SK-N-SH (cell line): ENCODE measurements at places on chromosomes 5 and 9.

DNA sequence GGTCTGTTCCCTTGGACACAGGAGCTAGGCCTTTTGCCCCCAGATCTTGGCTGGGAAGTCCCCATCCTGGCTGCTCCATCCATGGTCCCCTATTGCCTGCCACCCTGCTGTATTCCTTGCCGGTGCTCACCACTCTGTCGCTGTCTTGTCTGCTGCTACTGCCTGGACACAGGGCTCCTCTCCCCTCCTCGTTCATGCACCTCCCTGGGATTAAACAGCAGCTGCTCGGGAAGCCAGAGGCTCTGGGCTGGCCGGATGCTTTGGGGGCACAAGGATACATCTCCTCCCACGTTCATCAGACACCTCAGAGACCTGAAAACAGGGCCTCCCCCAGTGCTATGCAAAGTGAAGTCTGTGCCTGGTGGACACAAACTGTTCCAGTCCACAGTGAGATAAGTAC, 110.4 kb downstream of the ZNF354C start:
- DNase-seq, result no peak

DNA sequence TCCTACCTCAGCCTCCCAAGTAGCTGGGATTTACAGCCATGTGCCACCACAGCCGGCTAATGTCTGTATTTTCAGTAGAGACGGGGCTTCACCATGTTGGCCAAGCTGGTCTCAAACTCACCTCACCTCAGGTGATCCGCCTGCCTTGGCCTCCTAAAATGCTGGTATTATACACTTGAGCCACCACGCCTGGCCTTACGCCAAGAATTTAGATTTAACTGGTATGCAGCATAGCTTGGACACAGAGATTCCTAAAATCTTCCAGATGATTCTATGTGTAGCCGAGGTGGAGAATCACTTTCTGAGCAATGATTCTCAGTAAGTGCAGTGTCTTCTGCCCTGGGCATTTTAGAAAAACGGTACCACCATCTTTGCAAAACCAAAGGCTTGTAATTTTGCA, 74.1 kb downstream of the HABP4 start:
- DNase-seq, result no peak

- DNase-seq, result peak; percentile 39
These were observed 168.6 kb downstream of the EFNA5 start for GRCh38 chr5:107501965-107502675.

GRCh38 chr5:124865603-124866354, 119.3 kb upstream of the ZNF608 start:
- DNase-seq, result no peak

DNA sequence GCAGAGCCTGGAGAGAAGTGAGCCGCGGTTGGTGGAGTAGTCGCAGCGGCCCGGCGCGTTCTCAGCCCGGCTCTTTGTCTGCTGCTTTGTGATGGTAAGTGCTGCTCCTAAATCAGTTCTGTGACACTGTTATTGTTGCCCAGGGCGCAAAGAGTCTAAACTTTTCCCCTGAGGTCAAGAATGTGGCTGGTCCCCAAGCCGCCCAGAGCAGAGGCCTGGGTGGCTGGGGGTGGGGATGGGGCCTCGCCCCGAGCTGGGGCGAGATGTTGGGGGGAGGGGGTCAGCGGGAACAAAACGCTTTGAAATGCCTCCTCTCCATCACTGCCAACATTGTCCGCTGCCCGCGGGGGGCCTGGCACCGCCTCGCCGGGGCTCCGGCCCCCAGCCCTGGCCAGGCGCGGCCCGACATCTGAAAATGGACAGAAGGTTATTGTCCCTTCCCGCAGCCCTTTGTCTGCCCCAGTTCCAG, 11.7 kb upstream of the CERCAM start:
- no peak for DNase-seq

DNA sequence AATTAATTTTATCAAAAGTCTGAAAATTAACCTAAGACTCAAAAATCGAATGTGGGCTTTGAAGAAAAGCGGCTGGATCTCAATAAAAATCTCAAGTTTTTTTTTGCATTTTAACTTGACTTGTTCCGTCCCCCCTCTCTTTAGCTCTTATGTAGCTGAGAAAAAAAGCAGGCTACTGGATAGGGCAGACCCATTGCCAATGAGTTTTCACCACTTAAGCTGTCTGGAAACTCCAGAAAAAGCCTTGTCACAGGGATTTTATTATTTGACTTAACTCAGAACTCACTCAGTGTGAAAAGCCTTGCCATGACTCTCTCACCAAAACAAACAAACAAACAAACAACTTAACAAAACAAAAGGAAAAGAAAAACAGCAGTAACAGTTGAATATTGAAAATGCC, 247.4 kb downstream of the CDH9 start:
- no peak for DNase-seq
